ENCODE measurements at places on chromosomes 6 and 20.

DNA sequence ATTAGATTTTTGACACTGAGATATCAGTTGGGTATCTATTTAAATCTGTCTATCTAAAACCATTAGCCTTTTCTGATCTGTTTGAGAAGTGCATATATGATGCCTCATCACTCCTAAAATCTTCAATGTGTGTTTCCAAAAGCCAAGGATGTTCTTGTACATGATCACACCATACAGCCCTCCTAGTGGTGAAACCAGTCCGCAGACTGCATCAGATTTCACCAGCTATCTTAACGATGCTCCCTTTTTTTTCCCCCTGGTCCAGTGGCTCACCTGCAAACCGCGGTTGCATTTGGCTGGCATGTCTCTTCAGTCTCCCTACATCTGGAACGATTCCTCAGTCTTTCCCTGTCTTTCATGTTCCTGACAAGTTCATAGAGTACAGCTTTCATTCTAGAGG, 4.0 kb downstream of the KIZ start:
- no peak for DNase-seq

DNA sequence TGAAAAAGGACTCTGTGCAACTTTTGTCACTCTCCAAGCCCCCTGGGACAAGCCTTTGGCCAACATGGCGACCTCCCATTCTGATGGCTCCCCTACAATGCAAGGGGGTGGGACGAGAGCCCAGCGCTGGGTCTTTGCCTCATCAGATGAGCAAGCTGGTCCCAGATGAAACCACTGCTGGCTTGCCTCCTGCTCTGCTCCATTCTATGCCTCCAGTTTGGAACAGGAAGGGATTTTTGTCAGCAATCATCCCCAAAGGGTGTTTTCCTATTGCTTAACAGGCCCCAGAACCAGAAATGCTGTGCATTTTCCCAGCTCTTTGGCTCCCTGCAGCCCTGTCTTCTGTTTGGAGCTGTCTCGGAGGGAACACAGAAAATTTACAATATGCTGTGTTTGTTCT, 412.7 kb downstream of the MAFB start:
- no peak for DNase-seq

DNA sequence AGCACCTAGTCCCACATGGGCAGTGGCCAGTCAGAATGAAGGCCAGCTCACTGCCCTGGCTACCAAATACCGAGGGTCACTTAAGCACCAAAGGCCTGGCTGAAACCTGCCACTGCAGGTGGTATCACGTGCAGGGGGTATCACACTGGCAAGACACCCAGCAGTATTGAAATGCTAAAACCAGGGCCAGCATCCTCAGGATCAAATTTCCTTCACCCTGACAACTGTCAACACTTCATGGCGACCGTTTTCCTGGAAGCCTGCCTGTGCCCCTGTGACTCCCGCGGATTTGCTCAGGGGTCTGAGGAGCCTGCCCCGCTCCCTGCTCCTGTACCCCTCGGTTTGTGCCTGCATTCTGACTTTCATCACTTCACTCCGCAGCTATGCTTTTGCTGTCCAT, 151.1 kb downstream of the TTLL2 start:
- no peak for DNase-seq

GRCh38 chr6:32982084-32982701, 13.8 kb downstream of the BRD2 start:
- no peak for DNase-seq

- no peak for DNase-seq
Observed at GRCh38 chr6:5337573-5337972, 76.3 kb downstream of the FARS2 start.

- no peak for DNase-seq
Observed at GRCh38 chr6:101605874-101606273, 212.4 kb downstream of the GRIK2 start.

DNA sequence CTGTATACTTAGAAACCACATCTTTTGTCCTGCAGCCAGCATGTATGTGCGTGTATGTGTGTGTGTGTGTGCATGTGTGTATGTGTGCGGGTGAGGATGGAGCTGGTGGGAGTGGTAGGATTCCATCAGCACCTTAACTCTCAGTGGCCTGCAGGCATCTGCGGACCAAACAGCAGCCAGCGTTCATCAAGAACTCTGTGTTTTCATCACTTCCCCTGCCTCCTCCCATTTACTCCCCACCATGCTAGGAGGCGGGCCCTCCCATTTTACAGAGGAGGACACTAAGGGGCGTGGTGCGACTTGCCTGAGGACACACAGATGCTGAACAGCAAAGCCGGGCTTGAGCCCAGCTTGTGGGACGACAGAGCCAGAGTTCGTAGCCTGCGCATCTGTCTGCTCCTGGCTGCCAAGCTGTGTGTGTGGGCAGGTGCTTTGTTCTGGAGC, 8.9 kb downstream of the VSTM2L start:
- no peak for DNase-seq
